ENCODE measurements at places on chromosomes 11 and 22. TPM values are rescaled to one million over a fixed set of nuclear protein-coding genes. Genes with fewer than 3 reads are reported as not detected.

The HSPB2 gene
- not detected for total RNA-seq

The BRSK2 gene
- total RNA-seq, result 0.35 TPM

The KRTAP5-1 gene
- total RNA-seq, result not detected

The RIBC2 gene
- total RNA-seq, result not detected

The SCGB2A2 gene
- not detected for total RNA-seq

The PDE3B gene
- 219 TPM for total RNA-seq

The PRG3 gene
- total RNA-seq, result not detected

The MIAT gene
- 260 TPM for total RNA-seq

The CREBZF gene
- total RNA-seq, result 103 TPM

The SPTBN2 gene
- total RNA-seq, result not detected

DNA sequence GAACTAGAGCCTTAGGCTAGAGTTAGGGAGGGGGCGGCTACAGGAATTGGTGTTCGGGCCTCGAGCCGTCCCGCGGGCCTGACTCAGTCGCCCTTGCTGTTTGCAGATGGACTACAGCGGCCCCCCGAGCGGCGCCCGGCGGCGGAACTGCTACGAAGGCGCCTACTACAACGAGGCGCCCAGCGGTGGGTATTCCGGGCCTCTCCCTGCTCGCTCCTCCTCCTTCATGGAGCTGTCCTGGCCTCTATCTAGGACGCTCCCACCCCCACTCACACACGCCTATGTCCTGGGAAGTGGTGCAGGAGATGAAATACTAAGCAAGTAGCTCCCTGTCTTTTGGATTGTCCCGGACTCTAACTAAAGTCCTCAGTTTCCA lies 1.4 kb downstream of the MYOD1 start:
- no peaks in the 10 kb centered on the region for H3K36me3 ChIP-seq
- no peak for DNase-seq
- peaks cover 6% of the 10 kb centered on the region for H3K27me3 ChIP-seq
- H3K4me1 ChIP-seq, result no peaks in the 10 kb centered on the region
- no peak overlapping the region for H3K4me3 ChIP-seq

DNA sequence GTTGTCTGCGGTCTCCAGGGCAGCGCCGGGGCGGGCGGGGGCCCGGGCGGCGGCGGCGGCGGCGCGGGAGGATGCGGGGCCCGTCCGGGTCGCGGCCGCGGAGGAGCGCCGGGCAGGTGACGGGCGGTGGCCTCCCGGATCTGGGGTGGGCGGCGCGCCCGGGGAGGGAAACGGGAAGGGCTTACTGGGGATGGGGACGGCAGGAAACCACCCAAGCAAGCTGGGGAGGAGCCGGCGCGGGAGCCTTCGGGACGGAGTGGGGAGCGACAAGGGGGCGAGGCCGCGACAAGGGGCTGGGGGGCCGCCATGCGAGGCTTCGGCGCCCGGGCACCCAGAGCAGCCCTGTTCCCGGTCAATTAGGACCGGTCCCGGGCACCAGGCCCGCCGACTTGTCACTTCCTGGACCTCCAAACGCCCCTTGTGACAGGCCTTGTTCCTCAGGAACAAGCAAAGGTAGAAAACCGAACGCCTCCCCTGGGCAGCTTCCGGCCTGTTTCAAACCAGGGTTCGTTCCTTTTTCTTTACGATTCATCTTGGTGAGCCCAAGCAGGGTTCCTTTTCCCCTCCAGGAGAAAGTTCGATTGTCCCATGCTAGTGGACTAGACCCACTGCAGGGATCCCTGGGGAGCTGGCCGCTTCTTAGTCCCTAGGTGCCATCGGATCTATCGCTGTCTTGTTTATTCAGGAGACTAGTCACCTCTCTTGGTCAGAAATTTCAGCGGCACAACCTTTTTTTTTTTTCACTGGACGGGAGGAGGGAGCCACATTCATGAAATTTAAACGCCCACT lies 492 bp downstream of the JHY start:
- peak overlapping the region; percentile 56 for H3K4me3 ChIP-seq
- H3K27ac ChIP-seq, result peak overlapping the region; percentile 63
- no peaks in the 10 kb centered on the region for H3K27me3 ChIP-seq
- H3K4me1 ChIP-seq, result peaks cover 20% of the 10 kb centered on the region
- peak; percentile 51 for DNase-seq

DNA sequence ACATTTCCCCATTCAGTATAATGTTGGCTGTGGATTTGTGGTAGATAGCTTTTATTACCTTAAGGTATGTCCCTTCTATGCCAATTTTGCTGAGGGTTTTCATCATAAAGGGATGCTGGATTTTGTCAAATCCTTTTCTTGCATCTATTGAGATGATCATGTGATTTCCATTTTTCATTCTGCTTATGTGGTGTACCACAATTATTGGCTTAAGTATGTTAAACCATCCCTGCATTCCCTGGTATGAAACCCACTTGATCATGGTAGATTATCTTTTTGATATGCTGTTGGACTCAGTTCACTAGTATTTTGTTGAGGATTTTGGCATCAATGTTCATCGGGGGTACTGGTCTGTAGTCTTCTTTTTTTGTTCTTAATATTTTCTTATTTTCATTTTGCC lies 44.7 kb upstream of the ARHGAP32 start:
- H3K27me3 ChIP-seq, result no peaks in the 10 kb centered on the region
- H3K4me1 ChIP-seq, result no peaks in the 10 kb centered on the region
- H3K27ac ChIP-seq, result no peak overlapping the region
- no peak for DNase-seq
- H3K36me3 ChIP-seq, result no peaks in the 10 kb centered on the region
- H3K4me3 ChIP-seq, result no peak overlapping the region

- no peaks in the 10 kb centered on the region for H3K4me1 ChIP-seq
- no peaks in the 10 kb centered on the region for H3K36me3 ChIP-seq
- no peak for DNase-seq
- H3K4me3 ChIP-seq, result no peak overlapping the region
Measured at GRCh38 chr22:33415401-33415800, 357.2 kb upstream of the SYN3 start.

- no peaks in the 10 kb centered on the region for H3K36me3 ChIP-seq
- no peak overlapping the region for H3K27ac ChIP-seq
- no peak for DNase-seq
- no peaks in the 10 kb centered on the region for H3K27me3 ChIP-seq
- H3K4me1 ChIP-seq, result peaks cover 2% of the 10 kb centered on the region
- H3K4me3 ChIP-seq, result no peak overlapping the region
Measured at GRCh38 chr22:37175414-37176281, 12.4 kb downstream of the C1QTNF6 start.

GRCh38 chr11:45852712-45853101 lies 5.4 kb downstream of the CRY2 start:
- no peak overlapping the region for H3K27ac ChIP-seq
- peaks cover 29% of the 10 kb centered on the region for H3K4me1 ChIP-seq
- no peaks in the 10 kb centered on the region for H3K27me3 ChIP-seq
- DNase-seq, result no peak
- H3K4me3 ChIP-seq, result no peak overlapping the region

DNA sequence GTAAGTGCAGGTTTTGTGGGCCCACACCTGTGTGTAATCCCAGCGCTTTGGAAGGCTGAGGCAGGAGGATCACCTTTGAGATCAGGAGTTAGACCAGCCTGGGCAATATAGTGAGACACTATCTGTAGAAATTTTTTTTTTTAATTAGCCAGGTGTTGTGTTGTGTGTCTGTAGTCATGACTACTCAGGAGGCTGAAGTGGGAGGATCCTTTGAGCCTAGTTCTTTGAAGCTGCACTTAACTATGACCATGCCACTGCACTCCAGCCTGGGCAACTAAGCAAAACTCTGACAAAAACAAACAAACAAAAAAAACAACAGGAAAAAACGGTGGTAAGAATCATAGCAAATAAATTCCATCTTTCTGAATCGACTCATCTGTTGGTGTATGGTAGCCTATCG lies 268.6 kb upstream of the PDGFD start:
- no peak overlapping the region for H3K4me3 ChIP-seq
- no peaks in the 10 kb centered on the region for H3K27me3 ChIP-seq
- DNase-seq, result no peak
- H3K36me3 ChIP-seq, result no peaks in the 10 kb centered on the region
- no peaks in the 10 kb centered on the region for H3K4me1 ChIP-seq

- H3K4me1 ChIP-seq, result no peaks in the 10 kb centered on the region
- no peaks in the 10 kb centered on the region for H3K27me3 ChIP-seq
- H3K27ac ChIP-seq, result no peak overlapping the region
- no peak overlapping the region for H3K4me3 ChIP-seq
- no peaks in the 10 kb centered on the region for H3K36me3 ChIP-seq
Measured at GRCh38 chr11:41578421-41579051, 119.1 kb upstream of the LRRC4C start.

DNA sequence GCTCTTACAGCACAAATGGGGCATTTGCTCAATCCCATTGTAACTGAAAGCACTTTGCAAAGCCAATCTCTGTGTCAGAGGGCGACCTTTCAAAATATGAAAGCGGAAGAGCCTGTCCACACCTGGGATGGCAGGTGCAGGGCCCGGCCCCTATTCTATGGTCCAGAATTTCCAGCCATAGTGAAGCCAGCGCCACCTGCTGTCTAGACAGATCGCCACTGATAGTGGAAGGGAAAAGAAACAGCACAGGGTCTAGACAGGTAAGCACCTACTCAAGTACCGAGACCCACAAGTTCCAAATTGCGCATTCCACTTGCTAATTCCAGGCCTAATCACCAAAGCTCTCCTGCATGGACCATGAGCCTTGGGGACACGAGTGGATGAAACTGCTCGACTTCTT lies 141.4 kb downstream of the NTM start:
- H3K27ac ChIP-seq, result no peak overlapping the region
- no peaks in the 10 kb centered on the region for H3K27me3 ChIP-seq
- H3K36me3 ChIP-seq, result no peaks in the 10 kb centered on the region
- DNase-seq, result no peak
- H3K4me3 ChIP-seq, result no peak overlapping the region
- H3K4me1 ChIP-seq, result no peaks in the 10 kb centered on the region

- H3K4me1 ChIP-seq, result no peaks in the 10 kb centered on the region
- H3K36me3 ChIP-seq, result peaks cover 16% of the 10 kb centered on the region
- no peak overlapping the region for H3K27ac ChIP-seq
- H3K27me3 ChIP-seq, result no peaks in the 10 kb centered on the region
- H3K4me3 ChIP-seq, result no peak overlapping the region
Measured at GRCh38 chr11:94175535-94175934, 46.9 kb downstream of the PANX1 start.

DNA sequence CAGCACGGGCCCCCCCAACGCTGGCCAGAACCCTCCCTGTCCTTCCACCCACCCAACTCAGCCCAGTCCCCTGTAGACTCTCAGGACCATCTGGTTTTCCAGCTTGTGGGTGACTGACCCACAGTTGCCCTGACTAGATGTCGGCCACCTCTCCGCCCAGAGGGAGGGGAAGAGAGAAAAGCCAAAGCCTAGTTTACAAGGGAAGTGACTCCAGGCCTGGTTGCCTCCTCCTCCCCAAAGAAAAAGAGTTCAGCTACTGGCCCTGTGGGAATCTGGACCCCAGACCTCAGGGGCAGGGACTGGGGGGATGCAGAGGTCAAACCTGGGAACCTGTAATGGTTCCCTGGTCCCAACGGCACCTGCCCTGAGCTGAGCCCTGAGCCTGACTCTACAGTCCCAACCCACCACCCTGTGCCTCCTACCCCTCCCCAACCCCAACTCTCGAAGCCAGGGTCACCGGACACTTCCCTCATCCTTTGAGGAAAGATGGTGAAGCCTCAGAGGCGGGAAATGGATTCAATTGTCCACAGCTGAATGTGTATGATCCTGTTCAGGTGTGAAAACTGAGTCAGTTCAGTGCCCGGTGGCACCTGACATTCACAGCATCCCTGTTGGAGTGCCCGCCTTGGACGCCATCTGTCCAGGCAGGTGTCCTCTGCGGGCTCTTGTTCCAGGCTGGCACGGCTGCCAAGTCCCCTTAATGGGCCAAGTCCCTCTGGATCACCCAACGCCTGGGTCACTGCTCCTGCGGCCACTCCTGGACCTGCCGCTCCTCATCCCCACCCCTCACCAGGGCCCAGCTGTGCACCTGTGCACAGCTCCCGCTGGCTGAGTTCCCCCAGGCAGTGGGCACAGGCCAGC lies 21.0 kb upstream of the WNT7B start:
- no peak for DNase-seq
- H3K27ac ChIP-seq, result no peak overlapping the region
- no peaks in the 10 kb centered on the region for H3K36me3 ChIP-seq
- H3K4me3 ChIP-seq, result no peak overlapping the region

DNA sequence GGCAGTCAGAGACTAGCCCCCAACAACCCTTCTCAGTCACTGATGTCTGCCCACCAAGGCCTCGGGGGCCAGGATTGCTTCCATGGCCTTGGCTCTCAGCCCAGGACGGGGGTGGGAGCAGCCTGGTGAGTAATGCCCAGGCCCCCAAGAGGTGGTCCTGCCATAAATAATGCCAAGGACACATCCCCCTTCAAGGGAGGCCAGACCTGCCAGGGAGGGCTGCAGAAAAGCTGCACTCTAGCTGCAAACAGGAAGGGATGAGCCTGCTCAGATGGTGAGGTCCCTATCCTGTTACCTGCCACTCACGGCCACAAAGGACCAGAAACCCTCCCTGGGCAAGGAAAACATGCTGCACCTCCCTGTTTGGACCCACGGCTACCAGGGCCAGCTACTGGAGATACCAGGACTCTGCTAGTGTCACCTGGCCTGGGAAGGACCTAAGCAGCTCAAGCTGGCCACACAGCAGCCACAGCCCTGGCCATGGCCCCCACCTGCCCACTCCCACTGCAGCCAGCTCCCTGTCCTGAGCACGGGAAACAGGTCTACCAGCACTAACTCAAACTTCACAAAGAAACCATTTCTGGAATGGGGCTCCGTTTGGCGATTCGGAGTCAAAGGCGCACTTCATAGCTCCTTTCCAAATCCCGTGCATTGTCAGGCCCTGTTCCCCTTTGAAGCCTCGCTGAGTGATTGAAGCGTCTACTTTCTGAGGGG lies 12.1 kb downstream of the GNB1L start:
- no peaks in the 10 kb centered on the region for H3K27me3 ChIP-seq
- H3K4me3 ChIP-seq, result no peak overlapping the region
- no peak for DNase-seq
- H3K36me3 ChIP-seq, result no peaks in the 10 kb centered on the region
- no peak overlapping the region for H3K27ac ChIP-seq
- H3K4me1 ChIP-seq, result peaks cover 15% of the 10 kb centered on the region

DNA sequence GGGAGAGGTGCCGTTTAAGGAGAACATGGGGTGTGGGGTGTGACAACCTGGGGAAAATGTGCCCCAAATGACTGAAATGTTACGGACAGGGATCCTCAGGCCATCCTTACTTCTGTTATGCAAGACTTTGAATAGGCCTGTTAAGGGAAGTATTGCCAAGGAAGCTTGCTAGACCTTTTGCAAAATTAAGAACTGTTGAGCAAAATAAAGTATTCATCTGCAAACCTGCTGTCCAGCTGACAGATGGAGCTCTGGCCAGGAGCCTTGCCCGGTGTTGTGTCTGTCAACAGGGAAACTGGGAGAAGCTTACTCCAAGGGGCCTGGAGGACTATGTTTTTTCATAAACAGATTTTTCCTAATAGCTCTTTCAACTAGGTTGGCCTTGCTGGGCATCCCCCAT lies 48.0 kb downstream of the FAT3 start:
- no peaks in the 10 kb centered on the region for H3K27me3 ChIP-seq
- no peaks in the 10 kb centered on the region for H3K36me3 ChIP-seq
- no peaks in the 10 kb centered on the region for H3K4me1 ChIP-seq
- DNase-seq, result no peak
- H3K27ac ChIP-seq, result no peak overlapping the region

Measured in CD4-positive, alpha-beta memory T cell (primary cell).